ENCODE measurements at places on chromosomes 11 and 22. TPM values are rescaled to one million over a fixed set of nuclear protein-coding genes. Genes with fewer than 3 reads are reported as not detected.
A peak's percentile ranks its signal among the peaks of the same experiment; 100 is the strongest.

- DNase-seq, result peak; percentile 56
These were observed 176.0 kb downstream of the ARHGAP42 start for GRCh38 chr11:100863080-100863581.

The OR52E4 gene
- not detected for polyA plus RNA-seq

DNA sequence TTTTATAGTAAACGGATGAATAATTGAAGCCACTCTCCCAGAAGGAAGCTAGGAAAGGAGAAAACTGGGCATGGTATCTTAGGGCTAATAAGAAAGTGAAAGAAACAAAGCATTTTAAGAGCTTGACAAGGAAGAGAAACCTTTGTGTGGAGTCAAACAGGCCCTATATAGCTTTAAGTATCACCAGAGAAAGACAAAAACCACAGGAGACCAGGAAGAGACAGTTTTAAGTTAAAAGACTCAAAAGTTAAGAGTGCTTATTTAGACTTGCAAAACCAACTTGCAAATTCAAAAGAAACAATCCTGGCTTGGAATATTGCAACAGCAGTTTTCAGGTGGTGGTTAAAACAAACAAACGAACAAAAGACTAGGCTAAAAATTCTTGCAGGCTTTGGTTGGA lies 3.4 kb downstream of the PAK1 start:
- DNase-seq, result peak; percentile 44

DNA sequence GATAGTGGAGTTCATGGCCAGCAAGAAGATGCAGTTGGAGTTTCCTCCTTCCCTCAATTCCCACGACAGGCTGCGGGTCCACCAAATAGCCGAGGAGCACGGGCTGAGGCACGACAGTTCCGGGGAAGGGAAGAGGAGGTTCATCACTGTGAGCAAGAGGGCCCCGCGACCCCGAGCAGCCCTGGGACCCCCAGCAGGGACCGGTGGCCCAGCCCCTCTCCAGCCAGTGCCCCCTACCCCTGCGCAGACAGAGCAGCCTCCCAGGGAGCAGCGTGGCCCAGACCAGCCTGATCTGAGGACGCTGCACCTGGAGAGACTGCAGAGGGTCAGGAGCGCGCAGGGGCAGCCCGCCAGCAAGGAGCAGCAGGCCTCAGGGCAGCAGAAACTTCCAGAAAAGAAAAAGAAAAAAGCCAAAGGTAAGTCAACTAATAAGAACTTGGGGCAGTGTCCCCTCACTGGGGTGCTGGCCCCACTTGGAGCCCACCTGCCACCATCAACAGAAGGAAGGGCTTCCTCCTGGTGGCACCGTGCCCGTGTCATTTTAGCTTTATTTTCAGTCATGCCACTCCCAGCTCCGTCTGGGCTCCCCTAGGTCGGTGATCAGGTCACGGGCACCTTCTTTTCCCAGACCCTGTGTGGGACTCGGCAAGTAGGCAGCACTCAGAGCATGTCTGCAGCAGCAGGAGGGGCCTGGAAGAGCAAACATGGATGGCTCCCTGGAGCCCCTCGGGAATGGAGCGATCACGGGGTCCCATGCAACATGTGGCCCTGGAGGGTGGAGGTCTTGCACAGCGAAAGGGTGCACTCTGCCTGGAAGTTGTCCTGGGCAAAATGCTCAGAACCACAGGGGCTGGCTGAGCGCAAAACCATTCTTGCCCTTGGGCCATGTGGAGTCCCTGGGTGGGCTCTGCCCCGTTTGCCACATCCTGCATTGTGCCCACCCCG lies 33.3 kb downstream of the IGHMBP2 start:
- no peak for DNase-seq

The SLC6A5 gene
- under 0.01 TPM for polyA plus RNA-seq
